Trophoblast cell (in vitro differentiated cells and primary cell): ENCODE measurements at places on chromosomes 2 and 18.
A peak's percentile ranks its signal among the peaks of the same experiment; 100 is the strongest.

GRCh38 chr2:238226698-238227586 lies 12.9 kb downstream of the HES6 start:
- H3K4me1 ChIP-seq = peaks cover 20% of the 10 kb centered on the region
- H3K27ac ChIP-seq = no peak overlapping the region
- no peaks in the 10 kb centered on the region for H3K36me3 ChIP-seq

DNA sequence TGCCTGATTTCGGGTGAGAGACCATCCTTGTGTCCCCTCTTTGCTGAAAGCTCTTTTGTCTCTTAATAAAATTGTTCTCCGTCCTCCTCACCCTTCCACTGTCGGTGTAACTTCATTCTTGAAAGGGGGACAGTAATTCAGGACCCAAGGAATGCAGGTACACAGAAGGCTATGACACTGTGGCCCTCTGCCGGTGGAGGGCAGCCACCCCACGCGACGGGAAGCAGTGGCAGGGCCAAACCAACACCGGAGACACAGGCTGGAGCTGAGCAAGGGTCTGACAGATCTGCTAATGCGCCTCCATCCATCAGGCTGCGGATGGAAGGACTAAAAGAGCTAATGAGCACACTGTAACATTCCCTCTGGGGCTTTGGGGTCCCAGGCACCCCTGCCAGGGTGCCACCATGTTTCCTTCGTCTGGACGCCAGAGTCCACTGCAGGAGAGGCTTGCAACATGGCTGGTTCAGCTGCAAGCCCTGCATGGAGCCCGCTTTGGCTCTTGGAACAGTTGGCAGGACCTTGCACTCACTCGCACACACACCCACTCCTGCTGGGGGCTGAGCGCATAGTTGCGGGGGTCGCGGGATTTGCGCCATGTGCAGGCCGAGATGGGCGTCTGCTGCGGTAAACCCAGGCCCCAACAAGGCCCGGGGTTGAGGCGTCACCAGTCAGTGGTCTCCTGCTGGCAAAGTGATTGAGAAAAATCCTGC lies 544.1 kb upstream of the CDH7 start:
- no peak for DNase-seq
- no peaks in the 10 kb centered on the region for H3K4me1 ChIP-seq
- H3K36me3 ChIP-seq = no peaks in the 10 kb centered on the region

- no peak for DNase-seq
- no peak overlapping the region for H3K4me3 ChIP-seq
- no peaks in the 10 kb centered on the region for H3K36me3 ChIP-seq
- no peaks in the 10 kb centered on the region for H3K4me1 ChIP-seq
- no peak overlapping the region for H3K27ac ChIP-seq
These were observed 98.1 kb downstream of the SP3 start for GRCh38 chr2:173866874-173867618.

GRCh38 chr2:119431976-119432850 lies 559 bp downstream of the TMEM37 start:
- peaks cover 39% of the 10 kb centered on the region for H3K4me1 ChIP-seq
- peaks cover 3% of the 10 kb centered on the region for H3K36me3 ChIP-seq
- H3K27me3 ChIP-seq = no peaks in the 10 kb centered on the region
- H3K27ac ChIP-seq = peak overlapping the region; percentile 9
- peak overlapping the region; percentile 67 for H3K4me3 ChIP-seq

DNA sequence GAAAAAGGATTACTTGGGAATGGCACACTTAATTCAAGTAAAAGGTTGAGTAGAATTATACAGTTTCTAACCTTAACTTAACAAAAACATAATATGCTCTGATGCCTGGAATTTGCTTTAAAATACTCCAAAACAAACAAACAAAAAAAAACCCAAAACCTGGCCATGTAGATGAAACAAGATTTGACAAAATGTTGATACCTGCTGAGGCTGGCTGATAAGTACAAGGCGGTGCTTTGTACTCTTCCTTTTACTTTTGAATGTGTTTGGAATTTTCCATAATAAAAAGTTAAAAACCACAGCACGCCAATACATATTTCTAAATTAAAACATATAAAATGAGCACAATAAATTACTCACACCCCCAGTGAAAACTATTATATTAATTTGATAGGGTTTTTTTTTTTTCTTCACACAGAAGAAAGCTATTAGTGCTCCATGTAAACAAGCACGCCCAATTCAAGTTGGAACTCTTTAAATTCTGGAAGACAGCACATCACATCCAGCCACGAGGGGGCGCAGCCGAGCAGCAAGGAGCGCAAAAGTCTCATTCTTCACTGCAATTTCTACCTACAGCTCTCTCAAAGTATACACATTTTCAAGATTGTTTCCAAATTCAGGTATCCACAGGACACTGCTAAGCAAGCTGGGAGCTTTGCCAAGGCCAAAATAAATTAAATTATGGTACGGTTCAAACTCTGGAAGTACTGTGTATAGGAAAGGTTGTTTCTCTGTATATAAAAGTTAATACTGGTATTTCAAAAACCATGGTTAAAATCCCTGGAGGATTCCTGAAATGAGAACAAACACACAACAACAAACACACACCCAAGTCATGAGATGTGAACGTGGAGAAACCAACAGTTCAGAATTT lies 7.5 kb downstream of the SERTAD2 start:
- no peaks in the 10 kb centered on the region for H3K27me3 ChIP-seq
- no peaks in the 10 kb centered on the region for H3K36me3 ChIP-seq
- no peak overlapping the region for H3K4me3 ChIP-seq
- peak; percentile 97 for DNase-seq
- no peak overlapping the region for H3K27ac ChIP-seq

DNA sequence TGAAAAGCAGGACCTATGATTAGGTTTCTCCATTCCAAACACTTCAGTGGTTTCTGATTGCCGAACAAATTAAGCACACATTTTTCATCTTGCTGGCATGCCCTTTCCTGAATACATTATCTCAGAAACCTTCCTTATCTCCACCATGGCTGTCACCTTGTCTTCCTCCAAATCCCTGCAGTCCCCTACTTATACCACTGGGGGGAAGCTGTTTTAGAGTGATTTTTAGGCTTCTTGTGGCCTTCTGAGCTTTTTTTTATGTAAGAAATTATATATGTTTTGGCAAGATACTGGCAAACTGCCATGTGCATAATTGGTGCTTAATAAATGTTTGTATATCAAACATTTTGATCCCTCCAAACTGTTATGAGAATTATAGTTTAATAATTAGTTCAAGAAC lies 229.2 kb downstream of the MYT1L start:
- no peak overlapping the region for H3K4me3 ChIP-seq
- H3K27me3 ChIP-seq = no peaks in the 10 kb centered on the region
- H3K36me3 ChIP-seq = no peaks in the 10 kb centered on the region

DNA sequence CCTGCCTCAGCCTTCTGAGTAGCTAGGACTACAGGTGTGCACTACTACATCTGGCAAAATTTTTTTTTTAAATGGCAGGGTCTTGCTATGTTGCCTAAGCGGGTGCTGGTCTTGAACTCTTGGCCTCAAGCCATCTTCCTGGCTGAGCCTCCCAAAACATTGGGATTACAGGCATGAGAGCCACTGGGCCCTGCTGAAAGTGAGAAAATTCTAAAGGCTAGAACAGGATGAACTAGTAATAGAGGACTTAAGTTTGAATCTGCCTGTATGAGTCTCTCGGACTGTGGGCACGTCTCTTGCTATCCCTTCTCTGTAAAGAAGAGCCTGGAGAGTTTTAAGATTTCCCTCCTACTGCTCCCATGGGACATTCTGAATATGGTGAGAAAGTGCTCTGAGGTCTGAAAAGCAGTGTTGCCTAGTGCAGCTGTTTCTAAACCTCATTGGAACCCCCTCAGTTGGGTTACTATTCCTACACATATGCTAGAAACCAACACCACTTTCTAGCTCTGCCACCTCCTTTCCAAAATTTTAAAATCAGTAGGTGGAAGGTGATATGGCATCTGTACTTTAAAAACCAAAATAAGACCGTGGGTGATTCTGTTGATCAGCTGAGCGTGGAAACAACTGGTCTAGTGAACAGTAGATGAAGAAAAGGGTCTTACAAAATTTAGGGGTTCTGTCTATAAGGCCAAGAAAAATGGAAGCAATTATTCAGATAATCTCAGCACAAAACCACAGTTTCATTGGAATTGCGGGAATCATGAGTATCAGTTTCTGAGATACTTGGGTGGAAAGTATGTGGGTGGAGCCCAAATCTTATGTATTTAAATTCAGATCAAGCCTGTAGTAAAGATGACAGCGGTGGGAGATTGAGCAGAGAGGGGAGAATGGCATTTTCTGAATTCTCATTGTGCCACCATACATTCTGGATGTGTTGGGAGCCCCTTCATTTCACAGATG lies 259.8 kb upstream of the CXCR4 start:
- no peak for DNase-seq
- H3K36me3 ChIP-seq = no peaks in the 10 kb centered on the region
- H3K4me3 ChIP-seq = no peak overlapping the region
- H3K27ac ChIP-seq = no peak overlapping the region
- no peaks in the 10 kb centered on the region for H3K27me3 ChIP-seq

- no peaks in the 10 kb centered on the region for H3K27me3 ChIP-seq
- no peak for DNase-seq
- peaks cover 2% of the 10 kb centered on the region for H3K36me3 ChIP-seq
These were observed 686.0 kb upstream of the DDX18 start for GRCh38 chr2:117128461-117128860.

- H3K27me3 ChIP-seq = no peaks in the 10 kb centered on the region
- DNase-seq = no peak
- H3K27ac ChIP-seq = no peak overlapping the region
- H3K4me1 ChIP-seq = peaks cover 3% of the 10 kb centered on the region
These were observed 21.5 kb upstream of the FSHR start for GRCh38 chr2:49175831-49176230.
